IPS DF 6.9 (cell line): ENCODE measurements at places on chromosomes 1 and 21.

DNA sequence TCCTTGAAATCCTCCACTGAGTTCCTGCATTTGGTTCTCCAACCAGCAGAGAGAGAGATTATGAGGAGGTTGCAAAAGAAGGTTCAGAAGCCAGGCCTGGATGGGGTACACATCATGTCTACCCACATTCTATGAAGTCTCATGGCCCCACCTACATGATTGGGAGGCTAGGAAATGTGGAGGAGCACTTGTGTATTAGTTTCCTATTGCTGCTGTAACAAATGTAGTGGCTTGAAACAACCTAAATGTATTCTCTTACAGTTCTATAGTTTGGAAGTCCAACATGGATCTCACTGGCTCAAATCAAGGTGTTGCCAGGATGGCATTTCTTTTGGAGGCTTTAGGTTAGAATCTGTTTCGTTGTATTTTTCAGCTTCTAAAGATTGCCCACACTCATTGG lies 134.2 kb upstream of the ZNF648 start:
- H3K4me3 ChIP-seq = no peak overlapping the region
- H3K27me3 ChIP-seq = no peaks in the 10 kb centered on the region
- H3K4me1 ChIP-seq = no peaks in the 10 kb centered on the region
- H3K36me3 ChIP-seq = no peaks in the 10 kb centered on the region

DNA sequence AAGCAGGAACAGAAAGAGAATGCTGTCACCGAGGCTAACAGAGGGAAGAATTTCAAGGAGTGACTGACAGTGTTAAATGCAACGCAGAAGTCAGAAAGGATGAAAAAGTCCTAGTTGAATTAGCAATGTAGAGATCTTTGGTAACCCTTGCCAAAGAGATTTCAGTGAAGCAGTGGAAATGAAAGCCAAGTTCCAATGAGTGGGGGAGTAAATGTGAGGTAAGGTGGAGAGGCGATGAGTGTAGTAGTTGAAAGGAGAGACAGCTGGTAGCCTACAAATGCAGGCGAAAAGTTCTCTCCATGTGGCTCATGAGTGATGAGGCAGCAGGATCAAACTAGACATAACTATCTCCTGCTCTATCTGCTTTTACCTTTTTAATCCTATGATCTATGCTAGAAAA lies 74.6 kb upstream of the IPO9 start:
- H3K27ac ChIP-seq = no peak overlapping the region
- no peaks in the 10 kb centered on the region for H3K36me3 ChIP-seq
- H3K4me1 ChIP-seq = peaks cover 3% of the 10 kb centered on the region; the same call in 1 of the 2 replicates
- no peaks in the 10 kb centered on the region for H3K27me3 ChIP-seq
- H3K4me3 ChIP-seq = no peak overlapping the region

DNA sequence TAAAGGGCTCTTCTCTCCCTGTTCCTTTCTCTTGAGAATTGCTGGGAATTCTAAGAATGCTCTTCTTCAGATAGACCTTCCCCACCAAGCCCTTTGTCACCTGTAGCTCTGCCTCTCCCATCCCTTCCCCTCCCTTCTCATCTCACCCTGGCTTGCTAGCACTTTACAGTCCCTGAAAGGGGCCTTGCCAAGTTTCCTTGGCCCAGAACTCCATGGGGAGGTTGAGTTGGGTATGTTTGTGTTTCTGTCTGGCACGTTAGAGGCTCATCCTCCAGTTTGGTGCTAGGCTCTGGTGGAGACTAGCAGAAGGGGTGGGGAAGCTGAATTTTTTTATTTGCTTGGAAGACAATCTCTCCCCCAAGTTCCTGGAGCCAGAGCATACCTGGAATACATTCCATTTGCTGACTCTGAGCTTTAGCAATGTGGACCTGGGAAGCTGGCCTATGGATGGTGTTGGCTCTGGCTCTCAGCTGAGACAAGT lies 4.9 kb downstream of the CGN start:
- H3K4me3 ChIP-seq = no peak overlapping the region
- H3K36me3 ChIP-seq = peaks cover 9% of the 10 kb centered on the region
- no peak overlapping the region for H3K27ac ChIP-seq
- peaks cover 12% of the 10 kb centered on the region for H3K4me1 ChIP-seq
- H3K27me3 ChIP-seq = no peaks in the 10 kb centered on the region

GRCh38 chr1:24226749-24227148 lies 39.7 kb upstream of the IFNLR1 start:
- H3K36me3 ChIP-seq = no peaks in the 10 kb centered on the region
- no peak overlapping the region for H3K4me3 ChIP-seq
- no peaks in the 10 kb centered on the region for H3K27me3 ChIP-seq
- DNase-seq = no peak
- no peaks in the 10 kb centered on the region for H3K4me1 ChIP-seq
- no peak overlapping the region for H3K27ac ChIP-seq

- H3K36me3 ChIP-seq = peaks cover 3% of the 10 kb centered on the region; the same call in 1 of the 2 replicates
- H3K4me1 ChIP-seq = peaks cover 12% of the 10 kb centered on the region
- no peaks in the 10 kb centered on the region for H3K27me3 ChIP-seq
- H3K4me3 ChIP-seq = no peak overlapping the region
- no peak for DNase-seq
Observed at GRCh38 chr1:180167021-180167701, 12.5 kb downstream of the QSOX1 start.
